Lower leg skin (tissue), 4 donors: ENCODE measurements at places on chromosomes 4 and X. TPM values are rescaled to one million over a fixed set of nuclear protein-coding genes. Genes with fewer than 3 reads are reported as not detected.

The SCFD2 gene
- total RNA-seq: 20.5 TPM

The IL2RG gene
- 19.8 TPM for total RNA-seq

The TRPC5OS gene
- total RNA-seq: not detected

The SPANXB1 gene
- not detected for total RNA-seq

The ASB12 gene
- total RNA-seq: not detected

The CCDC110 gene
- not detected for total RNA-seq

The GYPA gene
- not detected for total RNA-seq

The DRP2 gene
- total RNA-seq: 0.08 TPM

The USP17L20 gene
- not detected for total RNA-seq

The CTAG2 gene
- total RNA-seq: not detected

The SLITRK2 gene
- total RNA-seq: 0.21 TPM

The ARSJ gene
- total RNA-seq: 2.0 TPM

The ACTRT1 gene
- not detected for total RNA-seq

The CAPN6 gene
- total RNA-seq: not detected
